ENCODE measurements at places on chromosomes 6 and 20.

DNA sequence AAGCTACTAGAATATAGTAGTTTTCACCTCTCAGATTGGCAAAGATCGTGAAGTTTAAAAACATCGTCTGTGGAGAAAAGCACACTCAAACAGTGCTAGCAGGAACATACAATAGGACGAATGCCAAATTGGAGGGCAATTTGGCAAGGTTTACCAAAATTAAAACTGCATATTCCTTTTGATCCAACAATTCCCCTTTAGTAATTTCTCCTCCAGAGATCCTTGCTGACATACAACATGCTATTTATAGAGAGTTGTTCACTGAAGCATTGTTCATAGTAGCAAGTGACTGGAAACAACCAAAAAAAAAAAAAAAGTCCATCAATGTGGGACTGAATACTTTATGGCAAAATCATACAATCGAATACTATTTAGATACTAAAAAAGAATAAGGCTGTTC is 202.2 kb downstream of the ATXN1 start:
- no peak for DNase-seq

DNA sequence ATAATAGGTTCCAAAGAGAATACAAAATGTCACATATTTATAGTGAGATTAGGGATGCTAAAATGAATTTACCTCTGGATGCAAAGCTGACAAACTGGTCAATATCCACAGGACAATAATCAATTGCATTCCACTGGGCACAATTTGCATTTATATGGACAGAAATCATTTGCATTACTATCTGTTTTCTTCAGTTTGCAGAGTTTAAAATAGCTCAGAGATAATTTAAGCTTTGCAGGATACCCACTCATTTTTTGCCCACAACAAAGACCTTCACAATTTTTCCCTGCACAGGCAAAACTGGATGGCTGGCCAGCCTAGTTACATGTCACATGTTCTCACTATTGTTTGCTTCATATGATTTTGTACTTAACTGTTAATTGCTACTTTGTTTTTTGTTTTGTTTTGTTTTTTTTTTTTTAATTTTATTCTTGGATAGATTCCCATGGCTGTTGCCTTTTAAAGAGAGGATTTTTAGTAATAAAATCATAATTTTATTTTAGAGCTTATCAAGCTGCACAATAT is 483.5 kb downstream of the UTRN start:
- DNase-seq = no peak

- no peak for DNase-seq
Observed at GRCh38 chr20:20712004-20712473, 405 bp downstream of the RALGAPA2 start.

GRCh38 chr20:1434571-1435336 is 31.9 kb downstream of the NSFL1C start:
- DNase-seq = no peak

DNA sequence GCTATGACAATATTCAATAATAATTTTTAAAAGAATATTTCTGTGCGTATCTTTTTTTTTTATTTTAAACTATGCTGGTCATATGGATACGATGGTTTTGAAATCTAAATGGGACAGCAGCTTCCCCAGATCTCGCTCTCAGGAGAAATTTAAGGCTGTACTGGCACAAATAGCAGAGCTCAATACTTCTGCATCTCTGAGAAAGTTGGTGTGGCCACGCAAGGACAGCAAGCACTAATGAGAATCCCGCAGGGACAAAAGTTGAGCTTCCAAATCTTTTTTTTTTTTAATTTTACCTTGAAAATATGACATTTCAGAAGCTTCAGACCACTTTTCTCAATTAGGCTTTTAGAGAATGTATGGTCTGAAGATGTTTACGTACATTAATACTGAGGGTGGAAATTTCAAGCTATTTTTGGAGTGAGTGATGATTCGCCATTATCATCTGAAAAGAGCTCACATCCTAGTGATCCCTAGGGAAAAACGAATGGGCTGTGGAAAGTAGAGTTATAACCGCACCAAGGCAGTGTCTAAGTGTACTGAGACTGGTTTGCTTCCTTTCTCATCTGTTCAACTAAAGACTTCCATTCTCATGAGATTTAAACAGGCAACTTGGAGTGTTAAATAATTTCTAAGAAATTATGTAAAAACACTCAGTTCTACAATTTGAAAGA is 840.0 kb downstream of the C6orf118 start:
- no peak for DNase-seq

Measured in D721Med (cell line).